ENCODE measurements at places on chromosomes 11 and 22. TPM values are rescaled to one million over a fixed set of nuclear protein-coding genes. Genes with fewer than 3 reads are reported as not detected.

SLC29A2 gene
- polyA plus RNA-seq, result 0.16 TPM

- no peak for DNase-seq
Measured at GRCh38 chr11:1410366-1411291, 20.9 kb downstream of the BRSK2 start.

DNA sequence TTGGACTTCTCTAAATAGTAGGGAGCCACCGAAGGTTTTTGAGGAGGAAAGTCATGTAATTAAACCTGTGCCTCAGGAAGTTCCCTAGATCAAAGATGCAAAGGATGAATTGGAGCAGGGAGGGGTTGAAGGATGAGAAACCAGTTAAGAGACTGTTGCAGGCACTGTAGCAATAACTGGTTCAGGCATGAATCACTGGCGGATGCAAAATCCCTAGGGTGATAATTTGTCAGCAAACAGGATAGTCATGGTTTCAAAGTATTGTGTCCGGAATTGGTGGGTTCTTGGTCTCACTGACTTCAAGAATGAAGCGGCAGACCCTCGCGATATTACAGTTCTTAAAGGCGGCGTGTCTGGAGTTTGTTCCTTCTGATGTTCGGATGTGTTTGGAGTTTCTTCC is 19.9 kb downstream of the TRIOBP start:
- DNase-seq, result no peak

GRCh38 chr11:107844041-107844440 is 14.5 kb downstream of the SLC35F2 start:
- no peak for DNase-seq

TMEM121B gene
- 0.06 TPM for polyA plus RNA-seq

DNA sequence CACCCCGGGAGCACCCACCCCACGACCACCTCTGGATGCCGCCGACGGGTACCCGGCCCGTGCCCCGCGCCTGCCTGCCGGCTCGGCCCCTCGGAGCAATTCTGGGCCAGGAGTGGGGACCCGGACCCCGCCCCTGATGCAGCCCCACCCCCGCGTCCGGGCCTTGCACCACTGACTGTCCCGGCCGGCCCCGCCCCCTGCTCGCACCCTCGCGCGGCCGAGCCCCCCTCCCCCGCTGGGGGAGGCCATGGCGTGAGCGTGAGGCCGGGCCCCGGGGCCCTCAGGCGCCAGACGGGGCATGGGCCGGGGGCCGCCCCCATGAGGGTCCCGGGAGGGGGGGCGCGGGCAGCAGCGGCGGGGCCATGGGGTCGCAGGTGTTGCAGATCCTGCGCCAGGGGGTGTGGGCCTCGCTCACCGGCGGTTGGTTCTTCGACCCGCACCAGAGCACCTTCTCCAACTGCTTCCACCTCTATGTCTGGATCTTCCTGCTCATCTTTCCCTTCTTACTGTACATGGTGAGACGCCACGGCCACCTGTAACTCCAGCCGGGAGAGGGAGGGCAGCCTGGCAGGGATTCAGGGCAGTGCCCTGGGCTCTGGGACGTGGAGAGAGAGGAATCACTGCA is 486 bp downstream of the PCNX3 start:
- no peak for DNase-seq

DNA sequence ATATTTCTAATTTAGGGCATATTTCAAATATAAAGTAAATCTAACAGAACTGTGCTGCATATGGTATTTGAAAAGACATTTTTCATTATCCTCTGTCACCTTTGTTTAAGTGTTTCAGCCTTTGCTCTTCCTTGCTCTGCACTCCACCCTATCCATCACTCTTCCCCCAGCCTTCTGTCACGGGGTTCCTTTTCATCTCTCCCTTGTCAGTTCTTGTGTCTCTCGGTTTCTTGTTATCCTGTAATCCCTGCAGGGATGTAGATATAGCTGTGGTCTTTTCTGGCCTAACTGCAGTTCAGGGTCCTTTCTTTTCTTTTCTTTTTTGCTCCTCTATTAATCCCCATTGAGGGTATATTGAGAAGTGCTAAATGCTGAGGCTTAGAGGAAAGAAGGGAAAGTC is 261.9 kb downstream of the DCDC1 start:
- DNase-seq, result no peak

RIC3 gene
- polyA plus RNA-seq, result not detected

Data from AG04450 (cell line).